ENCODE measurements at places on chromosomes 12 and 14.

DNA sequence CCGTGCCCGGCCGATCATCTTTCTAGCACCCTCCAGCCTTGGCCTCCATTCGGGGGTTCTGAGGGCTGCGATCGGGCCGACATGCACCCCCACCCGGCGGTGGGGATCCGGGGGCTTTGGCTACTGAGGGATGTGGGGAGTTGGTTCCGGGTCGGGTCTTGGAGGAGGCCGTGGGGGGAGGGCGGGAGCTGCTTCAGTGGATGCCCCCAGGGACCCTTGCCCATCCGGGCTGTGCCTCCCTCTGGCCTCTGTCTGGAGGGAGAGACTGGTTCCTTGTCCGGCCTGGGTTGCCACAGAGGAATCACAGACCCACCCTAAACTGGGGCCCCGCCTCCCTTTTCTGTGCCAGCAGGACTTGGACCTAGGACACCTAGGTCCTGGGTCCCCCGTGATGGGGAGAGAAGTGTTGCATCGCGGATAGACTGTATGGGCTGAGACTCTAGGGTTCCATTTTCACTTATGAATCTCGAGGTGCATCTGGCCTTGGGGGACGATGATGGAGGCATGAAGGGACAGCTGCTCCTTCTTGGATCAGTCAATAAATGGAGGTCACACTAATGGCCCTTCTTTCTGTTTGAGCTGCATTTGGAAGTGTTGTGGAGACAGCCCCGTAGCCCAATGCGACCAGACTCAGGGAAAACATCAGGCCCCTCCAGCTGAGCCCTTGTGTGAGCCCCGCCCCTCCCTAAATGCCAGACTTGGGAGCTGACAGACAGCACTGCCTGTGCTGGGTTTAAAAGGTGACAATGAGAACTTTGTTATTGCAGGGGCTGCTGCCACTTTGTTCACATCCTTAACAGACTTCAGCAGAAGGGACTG lies 577 bp downstream of the DTX3 start:
- no peak for DNase-seq

- no peak for DNase-seq
Observed at GRCh38 chr14:65548878-65549277, 136.3 kb downstream of the FUT8 start.

DNA sequence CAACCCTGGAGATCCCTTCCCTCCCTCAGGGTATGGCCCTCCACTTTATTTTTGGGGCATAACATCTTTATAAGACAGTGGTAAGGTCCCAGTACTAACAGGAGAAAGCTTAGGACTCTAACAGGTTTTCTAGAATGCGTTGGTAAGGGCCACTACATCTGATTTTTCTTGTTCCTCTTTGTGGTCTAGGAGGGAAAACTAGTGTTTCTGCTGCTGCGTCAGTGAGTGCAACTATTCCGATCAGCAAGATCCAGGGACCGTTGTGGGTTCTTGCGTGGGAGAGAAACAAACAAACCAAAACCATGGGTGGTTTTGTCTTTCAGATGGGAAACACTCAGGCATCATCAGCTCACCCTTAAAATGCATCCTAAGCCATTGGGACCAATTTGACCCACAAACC lies 123.6 kb upstream of the SLC16A7 start:
- no peak for DNase-seq

- peak; percentile 57 for DNase-seq
Observed at GRCh38 chr12:10673659-10674384, at the start of gene STYK1. Gene STYK1, minus strand, starts transcription at chr12:10674052. Its CDS starts 39,434 bp downstream, at chr12:10634618.

- DNase-seq: no peak
Observed at GRCh38 chr14:31677630-31678029, 116.4 kb downstream of the NUBPL start.

- no peak for DNase-seq
Observed at GRCh38 chr14:28831126-28831525, 64.5 kb downstream of the FOXG1 start.

- no peak for DNase-seq
Observed at GRCh38 chr12:52947738-52948423, 1.0 kb upstream of the KRT18 start.

GRCh38 chr14:22178333-22178839 lies 410.6 kb downstream of the DAD1 start:
- DNase-seq: no peak

DNA sequence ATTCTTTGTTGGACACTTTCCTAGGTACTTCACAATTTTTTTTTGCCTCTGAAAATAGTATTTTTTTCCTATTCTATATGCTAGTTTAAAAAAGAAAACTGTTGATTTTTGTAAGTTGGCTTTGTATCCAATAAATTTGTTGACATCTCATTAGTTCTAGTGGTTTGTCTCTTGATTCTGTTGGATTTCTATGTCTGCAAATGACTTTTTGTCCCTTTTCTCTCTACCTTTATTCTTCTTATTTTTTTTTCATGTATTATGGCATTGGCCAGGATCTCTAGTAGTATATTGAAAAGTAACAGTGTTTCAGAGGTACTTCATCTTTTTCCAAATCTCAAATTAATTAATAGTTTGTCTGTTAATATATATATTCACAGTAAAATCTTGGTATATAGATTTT lies 59.1 kb upstream of the TSPAN11 start:
- no peak for DNase-seq

GRCh38 chr12:5794156-5794555 lies 150.9 kb downstream of the ANO2 start:
- no peak for DNase-seq

- no peak for DNase-seq
Observed at GRCh38 chr12:4802841-4803240, 82.6 kb downstream of the GALNT8 start.

- no peak for DNase-seq
Observed at GRCh38 chr14:24982472-24983155, 67.3 kb downstream of the STXBP6 start.

DNA sequence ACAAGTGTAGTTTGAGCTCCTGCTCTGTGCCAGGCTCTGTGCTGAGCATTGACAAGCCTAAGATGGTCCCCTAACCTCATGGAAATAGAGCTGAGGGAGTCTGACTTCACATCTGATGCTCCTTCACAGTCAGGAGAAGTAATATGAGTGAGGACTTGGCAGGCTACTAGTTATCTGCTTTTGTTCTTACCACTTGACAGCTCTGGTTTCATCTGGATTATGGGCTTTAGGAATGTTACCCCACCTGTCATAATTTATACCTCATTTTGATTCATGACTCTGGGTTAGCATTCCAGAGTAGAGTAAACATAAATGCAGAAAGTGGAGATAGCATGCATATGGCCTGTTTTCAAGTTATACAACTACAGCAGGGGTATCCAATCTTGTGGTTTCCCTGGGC lies 40.5 kb downstream of the ATP6V1D start:
- no peak for DNase-seq

- DNase-seq: no peak
Observed at GRCh38 chr14:62307844-62308243, 545.6 kb downstream of the SNAPC1 start.

GRCh38 chr12:84397846-84398245 lies 514.8 kb downstream of the SLC6A15 start:
- DNase-seq: no peak

DNA sequence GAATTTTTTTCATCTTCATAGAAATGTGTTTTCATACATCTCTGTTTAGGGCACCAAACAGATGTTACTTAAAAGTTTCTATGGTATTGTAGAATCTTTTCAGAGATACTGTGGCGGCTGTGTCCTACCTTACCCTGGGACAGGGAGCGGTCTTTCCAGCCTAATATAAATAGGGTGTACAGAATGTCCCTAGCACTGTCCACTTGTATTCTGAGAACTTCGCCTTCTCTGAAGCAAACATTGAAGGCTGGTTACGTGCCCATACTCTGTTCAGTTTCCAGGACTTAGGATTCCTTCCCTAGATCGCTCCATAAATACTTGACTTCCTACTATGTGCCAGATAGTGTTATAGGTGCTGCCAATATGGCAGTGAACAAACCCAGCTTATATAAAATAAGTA lies 24.3 kb upstream of the SLC38A2 start:
- no peak for DNase-seq

DNA sequence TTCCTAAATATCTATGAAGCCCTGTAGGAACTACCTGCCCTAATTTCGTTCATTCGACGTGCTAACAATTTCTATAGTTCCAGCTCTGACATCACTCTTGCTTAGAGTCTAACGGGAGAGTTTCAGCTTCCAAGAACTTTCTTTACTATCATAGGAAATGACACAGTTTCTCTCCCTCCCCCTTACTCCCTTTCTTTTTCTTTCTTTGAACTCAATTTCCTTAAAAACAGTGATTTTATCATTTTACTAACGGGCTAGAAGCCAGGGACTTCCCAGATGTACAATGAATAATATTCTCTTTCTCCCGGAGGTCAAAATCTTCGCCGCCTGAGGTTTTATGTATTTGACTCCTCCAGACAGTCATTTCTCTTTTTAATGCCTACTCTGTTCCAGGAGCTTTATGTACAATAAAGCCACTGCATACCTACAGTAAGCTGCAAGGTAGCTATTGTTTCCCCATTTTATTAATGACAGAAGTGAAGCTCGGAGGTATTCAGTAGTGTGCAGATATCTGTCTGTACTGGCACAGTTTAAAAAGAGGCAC lies 15.7 kb downstream of the SMCO2 start:
- no peak for DNase-seq

DNA sequence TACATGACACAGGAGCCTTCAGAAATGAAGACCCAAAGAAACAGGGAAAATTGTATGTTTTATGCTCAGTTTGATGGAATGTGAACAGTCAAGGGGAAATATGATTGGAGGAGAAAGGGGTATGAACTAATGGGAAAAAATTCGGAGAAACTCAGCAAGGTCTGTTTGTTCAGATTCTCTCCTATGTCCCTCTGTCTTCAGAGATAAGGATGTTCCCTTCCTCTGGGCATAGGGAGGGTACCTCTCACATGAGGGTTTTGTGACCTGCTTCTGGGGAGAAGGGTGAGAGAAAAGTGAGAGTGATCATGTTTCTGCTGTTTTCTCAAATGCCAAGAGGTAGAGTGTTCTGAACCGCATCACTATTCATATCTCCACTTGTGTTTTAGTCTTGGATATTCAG lies 26.6 kb upstream of the LIMA1 start:
- no peak for DNase-seq

DNA sequence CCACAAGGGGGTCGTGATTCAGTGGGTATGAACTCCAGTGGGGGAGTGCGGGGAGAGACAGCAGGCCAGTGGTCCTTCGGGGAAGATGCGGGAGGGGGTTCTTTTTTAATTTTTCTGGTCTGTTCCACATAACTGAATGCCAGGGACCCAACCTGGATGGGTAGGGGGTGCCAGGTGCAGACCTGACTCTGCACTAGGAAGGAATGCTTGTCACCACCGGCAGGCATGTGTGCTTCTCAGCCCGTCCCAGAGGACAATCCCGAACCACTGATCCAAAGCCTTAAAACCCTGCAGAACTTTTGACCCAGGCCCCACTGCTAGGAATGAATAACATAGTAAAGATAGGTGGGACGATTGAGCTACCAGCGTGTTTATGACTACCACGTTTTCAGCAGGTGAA lies 72.0 kb downstream of the DIO3 start:
- DNase-seq: no peak

All from activated naive CD4-positive, alpha-beta T cell (primary cell).